ENCODE measurements at places on chromosomes 11 and 22.
A peak's percentile ranks its signal among the peaks of the same experiment; 100 is the strongest.

GRCh38 chr22:48353116-48353947, 1474.3 kb downstream of the BRD1 start:
- DNase-seq = no peak

DNA sequence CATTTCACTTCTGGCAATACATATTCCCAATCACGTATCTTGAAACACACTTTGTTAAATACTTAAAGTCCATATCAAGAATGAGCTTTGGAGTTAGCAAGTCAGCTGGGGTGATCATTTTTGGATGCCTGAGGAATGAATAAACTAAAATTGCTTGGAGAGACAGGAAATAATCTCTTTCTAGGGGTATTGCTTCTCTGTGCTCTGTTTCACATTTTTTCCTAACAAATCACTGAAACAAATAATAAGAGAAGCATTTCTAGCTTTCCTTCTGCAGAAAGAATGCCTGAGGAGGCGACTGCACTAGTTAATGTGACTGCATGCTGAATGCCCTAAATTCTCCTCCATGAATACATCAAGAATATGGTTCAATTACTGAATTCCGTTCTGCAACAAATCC, 541.4 kb upstream of the CCDC90B start:
- no peak for DNase-seq

DNA sequence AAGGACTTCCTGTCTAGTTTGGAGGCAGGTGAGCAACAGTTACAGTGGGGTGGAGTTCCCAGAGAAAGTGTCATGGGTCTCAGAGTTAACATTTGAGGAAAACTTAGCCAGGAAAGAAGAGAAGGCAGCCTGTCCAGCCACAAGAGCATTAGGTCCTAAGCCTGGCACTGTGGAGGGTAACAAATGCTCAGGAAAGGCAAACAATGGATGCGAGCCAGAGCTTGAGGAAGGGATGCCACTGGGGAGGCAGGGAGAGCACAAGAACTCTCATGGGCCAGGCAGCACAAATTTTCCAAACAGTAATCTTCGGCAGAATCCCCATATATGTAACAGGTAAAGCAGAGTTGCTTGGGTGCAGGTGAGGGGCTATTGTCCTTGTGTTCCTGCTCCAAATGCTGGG, 8.0 kb upstream of the SERPIND1 start:
- DNase-seq = no peak

GRCh38 chr22:40728731-40729189, 49.5 kb downstream of the MCHR1 start:
- DNase-seq = peak; percentile 64

- DNase-seq = no peak
Observed at GRCh38 chr22:21865041-21865440, 2.4 kb downstream of the MAPK1 start.

DNA sequence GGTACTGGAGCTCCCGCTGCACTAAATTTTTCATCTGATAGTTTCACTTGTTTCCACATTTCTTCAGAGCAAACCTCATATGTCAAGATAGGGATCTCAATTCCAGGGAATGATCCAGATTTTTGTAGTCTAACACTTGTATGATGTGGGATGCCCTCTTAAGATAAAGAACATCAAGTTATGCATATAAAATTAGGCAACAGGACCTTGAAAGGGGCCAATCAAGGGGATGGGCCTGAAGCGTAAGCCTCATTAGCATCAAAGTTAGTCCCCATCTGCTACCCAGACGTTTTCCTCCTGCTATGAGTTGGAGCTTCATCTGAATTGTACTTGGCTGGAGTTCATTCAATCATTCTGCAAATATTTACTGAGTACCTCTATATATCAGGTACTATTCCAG, 17.5 kb downstream of the PDGFD start:
- no peak for DNase-seq

GRCh38 chr11:6197466-6198200, 1.4 kb upstream of the OR52W1 start:
- DNase-seq = no peak

- DNase-seq = no peak
Observed at GRCh38 chr22:46390652-46391301, 55.3 kb downstream of the TRMU start.

DNA sequence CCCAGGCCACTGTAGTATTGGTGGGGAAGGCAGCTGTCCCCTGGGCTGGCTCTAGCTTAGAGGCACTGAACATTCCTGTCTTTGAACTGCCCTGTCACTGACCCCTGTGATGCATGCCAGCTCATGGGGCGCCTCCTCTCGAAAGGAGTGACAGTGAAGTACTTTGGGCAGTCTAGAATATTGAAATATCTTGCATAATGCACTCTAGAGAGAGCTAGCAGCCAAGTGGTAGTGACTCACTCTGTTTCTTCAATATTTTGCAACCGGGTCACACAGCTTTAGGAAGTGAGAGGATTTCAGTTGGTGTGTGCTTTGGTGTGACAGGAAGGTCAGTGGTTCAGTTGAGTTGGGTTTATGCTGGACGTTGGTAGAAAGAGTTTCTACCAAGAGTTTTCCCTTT, 35.5 kb upstream of the ST14 start:
- no peak for DNase-seq

DNA sequence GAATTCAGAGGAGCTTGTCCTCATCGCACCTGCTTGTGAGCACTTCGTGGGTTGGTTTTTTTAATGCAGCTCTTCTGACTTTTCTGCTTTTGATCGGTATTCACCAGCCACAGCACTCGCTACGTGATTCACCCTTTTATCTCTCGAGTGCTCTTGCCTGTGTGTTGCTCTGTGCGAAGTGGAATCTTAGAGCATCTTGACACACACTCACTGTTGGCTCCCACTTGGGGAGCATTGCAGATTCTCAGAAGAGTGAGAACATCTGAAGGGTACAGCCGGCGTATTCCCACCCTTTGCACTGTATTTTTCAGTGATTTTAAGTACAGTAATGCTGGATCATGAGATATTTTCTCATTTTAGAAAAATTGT, 10.9 kb downstream of the TNNT3 start:
- DNase-seq = no peak

- DNase-seq = no peak
Observed at GRCh38 chr22:47367107-47367690, 604.7 kb downstream of the TBC1D22A start.

GRCh38 chr22:49368976-49369725, 458.5 kb downstream of the BRD1 start:
- DNase-seq = no peak

GRCh38 chr11:102241026-102241425, 76.3 kb upstream of the BIRC3 start:
- no peak for DNase-seq

GRCh38 chr11:75597636-75598035, 35.6 kb downstream of the SERPINH1 start:
- no peak for DNase-seq

DNA sequence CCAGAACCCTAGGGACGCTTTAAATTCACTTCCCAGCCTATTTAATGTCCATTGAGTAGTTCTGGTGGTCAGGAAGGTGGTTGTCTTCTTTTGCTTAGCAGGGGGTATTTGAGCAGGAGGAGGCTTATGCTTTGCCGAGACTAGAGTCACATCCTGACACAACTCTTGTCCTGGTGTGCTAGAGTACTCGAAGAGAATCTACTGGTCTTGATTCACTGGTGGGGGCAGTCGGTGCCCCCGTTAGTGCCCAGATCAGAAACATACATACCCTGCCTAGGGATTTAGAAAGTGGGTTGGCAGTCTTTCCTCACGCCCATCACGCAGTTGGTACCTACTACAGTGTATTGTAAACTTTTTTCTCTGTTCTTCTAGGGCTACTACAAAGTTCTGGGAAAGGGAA, 2.7 kb downstream of the RPL27A start:
- DNase-seq = no peak

DNA sequence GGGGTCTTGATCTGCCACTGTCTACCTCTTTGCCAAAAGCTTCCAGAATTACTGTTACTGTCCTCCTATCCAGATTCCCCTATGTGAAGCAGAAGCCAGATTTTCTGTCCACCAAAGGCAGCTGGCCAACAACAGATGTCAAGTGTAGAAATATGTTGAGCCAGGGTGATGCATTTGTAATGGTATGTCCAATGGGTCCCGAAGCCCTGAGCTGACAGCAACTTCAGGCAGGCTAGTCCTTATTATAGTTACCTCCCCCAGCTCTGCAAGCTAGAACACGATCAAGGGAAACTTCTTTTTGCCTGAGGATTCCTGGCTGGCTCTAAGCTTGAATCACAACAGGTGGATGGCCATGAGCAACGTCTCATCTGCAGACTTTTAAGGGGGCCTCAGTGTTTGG, 10.2 kb downstream of the PAMR1 start:
- no peak for DNase-seq

- no peak for DNase-seq
Observed at GRCh38 chr11:41245704-41246398, 213.6 kb downstream of the LRRC4C start.

DNA sequence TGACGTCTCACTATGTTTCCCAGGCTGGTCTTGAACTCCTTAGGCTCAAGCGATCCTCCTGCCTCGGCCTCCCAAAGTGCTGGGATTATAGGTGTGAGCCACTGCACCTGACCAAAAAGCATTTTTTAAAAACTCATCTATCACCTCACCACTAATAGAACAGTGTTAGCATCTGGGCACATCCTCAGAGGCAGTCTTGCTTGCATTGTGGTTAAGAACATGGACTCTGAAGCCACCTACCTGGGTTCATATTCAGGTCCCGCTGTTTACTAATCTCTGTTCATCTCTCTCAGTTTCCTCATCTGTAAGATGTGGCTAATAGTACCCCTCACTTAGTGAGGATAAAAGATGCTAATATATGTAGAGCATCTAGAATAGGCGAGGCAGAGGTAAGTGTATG, 90.6 kb downstream of the PACS1 start:
- no peak for DNase-seq

DNA sequence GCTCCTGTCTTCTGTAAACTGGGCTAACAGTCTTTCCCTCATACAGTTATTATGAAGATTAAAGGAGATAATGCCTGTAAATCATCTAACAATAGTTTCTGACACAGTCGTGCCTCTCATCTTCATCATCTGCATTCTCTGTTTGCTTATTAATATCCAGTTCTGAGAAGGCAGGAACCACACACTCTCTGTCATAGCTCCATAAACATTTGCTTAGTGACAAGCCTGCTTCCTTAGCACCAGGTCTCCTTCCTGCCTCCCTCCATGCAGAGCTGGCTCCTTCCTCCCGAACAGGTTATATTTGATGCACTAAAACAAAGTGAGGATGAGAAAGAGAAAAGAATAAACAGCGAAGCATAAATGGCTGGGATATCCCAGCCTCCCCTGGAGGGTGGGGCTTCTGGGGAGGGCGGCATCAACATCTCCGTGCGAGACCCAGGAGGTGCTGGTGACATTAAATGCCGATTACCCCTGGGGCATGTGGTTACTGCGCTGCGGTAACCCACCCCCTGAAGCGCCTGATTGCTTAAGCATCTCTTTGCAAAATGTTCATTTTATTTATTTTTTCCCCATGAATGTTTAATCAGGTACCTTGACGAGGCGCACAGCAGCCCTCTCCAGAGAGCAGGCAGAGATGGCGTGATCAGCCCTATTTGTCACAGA, 404.9 kb downstream of the NXPE2 start:
- DNase-seq = no peak

DNA sequence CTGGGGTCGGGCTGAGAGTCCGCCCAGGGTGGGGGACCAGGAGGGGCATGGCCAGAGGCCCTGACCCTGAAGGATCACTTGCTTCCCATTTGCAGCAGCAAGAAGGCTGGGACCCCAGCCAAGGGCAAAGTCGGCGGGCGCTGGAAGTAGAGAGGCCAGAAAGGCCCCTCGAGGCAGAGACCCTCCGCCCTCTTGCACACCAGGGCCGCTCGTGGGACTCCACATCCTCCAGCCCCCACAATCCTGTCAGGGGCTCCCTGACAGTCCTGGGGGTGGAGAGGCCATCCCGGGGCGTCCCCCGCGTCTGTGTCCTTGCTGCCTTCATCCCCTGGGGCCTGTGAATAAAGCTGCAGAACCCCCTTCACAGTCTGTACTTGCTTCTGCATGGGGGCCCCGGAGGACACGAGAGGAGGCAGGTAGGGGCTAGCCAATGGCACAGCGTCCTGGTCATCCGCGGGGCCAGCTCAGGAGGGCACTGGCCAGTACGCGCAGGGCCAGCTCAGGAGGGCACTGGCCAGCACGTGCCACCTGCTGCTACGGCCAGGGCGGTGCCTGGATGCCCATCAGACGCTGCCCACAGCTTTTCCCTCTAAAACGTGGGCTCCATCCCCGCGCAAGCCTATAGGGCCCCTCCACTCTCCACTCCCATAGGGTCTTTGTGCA, 8.7 kb upstream of the MRPL23 start:
- no peak for DNase-seq

- DNase-seq = no peak
Observed at GRCh38 chr22:29475550-29475949, 4.5 kb upstream of the NEFH start.

DNA sequence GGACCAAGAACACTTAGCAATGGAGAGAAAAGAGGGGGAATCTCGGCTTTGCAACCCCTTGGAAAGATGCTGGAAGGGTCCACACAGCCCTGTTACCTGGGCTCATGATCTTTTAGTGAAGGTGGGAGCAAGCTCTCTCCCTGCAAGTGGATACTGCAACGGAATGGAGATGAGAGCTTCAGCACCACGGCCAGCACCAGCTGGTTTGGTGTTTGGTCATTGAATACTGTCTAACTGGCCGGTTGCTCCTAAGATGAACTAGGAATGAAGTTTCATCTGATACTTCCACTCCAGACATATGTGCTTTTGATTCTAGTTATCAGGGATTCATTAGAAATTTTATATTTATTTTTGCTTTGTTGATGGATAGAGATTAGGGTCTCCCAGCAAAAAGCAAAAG, 16.3 kb downstream of the HTR3A start:
- DNase-seq = no peak

- DNase-seq = no peak
Observed at GRCh38 chr11:98589967-98590366, 430.8 kb upstream of the CNTN5 start.

DNA sequence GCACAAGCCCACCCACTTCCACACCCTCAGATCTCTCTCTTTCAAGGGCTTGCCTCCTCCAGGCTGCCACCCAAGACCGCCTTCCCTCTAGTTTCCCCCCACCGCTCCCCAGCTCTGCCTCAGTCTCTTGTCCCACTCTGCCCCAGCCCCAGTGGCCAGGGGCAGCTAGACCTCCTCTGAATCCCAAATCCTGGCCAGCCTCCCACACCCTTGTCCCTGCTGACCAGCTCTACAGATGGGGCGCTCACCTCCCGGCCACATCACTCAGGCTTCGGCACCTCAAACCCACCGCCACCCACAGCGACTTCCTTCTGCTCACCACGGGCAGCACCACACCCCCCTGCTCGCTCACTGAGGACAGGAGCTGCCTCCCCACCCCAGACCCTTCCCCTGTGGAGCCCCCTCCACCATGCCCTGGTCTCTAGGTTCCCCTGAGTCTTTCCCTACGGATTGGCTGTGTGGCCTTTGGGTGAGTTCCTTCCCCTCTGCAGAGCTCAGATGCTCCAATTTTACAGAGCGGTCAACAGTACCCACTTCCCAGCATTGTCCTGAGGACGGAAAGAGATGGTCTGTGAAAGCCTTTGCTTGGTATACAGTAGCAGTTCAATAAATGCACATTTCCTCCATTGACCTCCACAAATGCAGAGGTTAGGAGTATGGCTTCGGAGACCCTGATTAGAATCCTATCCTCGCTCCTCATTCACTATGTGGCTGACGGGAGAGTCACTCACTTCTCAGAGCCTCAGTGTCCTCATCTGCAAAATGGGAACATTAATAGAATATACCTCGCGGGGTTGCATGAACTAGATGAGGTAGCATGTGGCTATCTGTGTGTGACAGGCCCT, 11.5 kb upstream of the SPI1 start:
- DNase-seq = no peak
